Kidney (tissue), 22 donors: ENCODE measurements at places on chromosomes 13 and 19. TPM values are rescaled to one million over a fixed set of nuclear protein-coding genes. Genes with fewer than 3 reads are reported as not detected.

GRCh38 chr19:28862238-28862637, 350.7 kb downstream of the UQCRFS1 start:
- no peaks in the 10 kb centered on the region for H3K4me1 ChIP-seq
- no peak for DNase-seq
- H3K4me3 ChIP-seq = no peak overlapping the region
- H3K36me3 ChIP-seq = no peaks in the 10 kb centered on the region
- H3K27ac ChIP-seq = no peak overlapping the region
- no peaks in the 10 kb centered on the region for H3K27me3 ChIP-seq

- DNase-seq = no peak
- no peak overlapping the region for H3K27ac ChIP-seq
- no peaks in the 10 kb centered on the region for H3K36me3 ChIP-seq
- H3K4me1 ChIP-seq = no peaks in the 10 kb centered on the region
- no peak overlapping the region for H3K4me3 ChIP-seq
Observed at GRCh38 chr19:6260912-6261650, 18.7 kb downstream of the MLLT1 start.

DNA sequence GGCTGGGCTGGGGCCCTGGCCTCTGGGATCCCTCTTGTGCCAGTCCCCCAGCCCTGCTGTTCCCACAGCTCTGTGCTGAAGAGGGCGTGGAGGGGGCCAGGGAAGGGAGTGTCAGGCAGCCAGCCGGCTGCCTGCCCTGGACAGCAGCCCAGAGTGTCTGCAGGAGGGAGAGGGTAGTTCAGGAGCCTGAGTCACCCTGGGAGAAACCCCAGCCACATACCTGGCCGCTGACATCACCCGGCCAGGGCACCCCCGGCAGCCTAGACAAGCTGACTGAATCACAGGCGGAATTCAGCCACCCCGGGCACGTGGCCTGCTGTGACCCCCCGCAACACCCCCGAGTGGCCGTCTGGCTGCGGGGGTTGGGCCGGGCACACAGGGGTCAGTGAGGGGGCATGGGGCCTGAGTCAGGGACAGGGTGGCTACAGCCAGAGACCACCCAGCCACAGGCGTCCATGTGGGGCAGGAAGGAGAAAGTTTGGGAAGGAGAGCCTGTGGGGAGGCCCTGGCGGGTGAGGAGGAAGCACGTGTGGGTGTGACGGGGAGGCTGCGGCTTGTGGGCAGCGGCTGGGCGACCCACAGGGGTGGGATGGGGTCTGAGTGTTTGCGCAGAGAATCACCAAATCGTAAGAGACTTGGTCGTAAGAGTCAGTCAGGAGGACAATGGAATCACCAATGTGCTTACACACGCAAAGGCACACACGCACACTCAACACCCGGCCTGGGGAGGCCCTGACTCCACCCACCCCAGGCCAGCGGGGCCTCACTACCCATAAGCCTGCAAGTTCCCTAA, 11.9 kb upstream of the FOSB start:
- peaks cover 17% of the 10 kb centered on the region for H3K4me1 ChIP-seq
- no peaks in the 10 kb centered on the region for H3K36me3 ChIP-seq
- H3K4me3 ChIP-seq = no peak overlapping the region
- peak overlapping the region; percentile 87 for H3K27ac ChIP-seq

- H3K27me3 ChIP-seq = no peaks in the 10 kb centered on the region
- DNase-seq = no peak
- H3K27ac ChIP-seq = no peak overlapping the region
Observed at GRCh38 chr13:19742643-19743042, 40.1 kb downstream of the PSPC1 start.

- DNase-seq = no peak
- H3K27ac ChIP-seq = no peak overlapping the region
- no peak overlapping the region for H3K4me3 ChIP-seq
- H3K36me3 ChIP-seq = peaks cover 5% of the 10 kb centered on the region
- peaks cover 2% of the 10 kb centered on the region for H3K4me1 ChIP-seq
Observed at GRCh38 chr19:17725422-17726078, 6.3 kb downstream of the MAP1S start.

The CPB2 gene
- total RNA-seq = not detected

GRCh38 chr13:32581177-32581786, 5.0 kb upstream of the PDS5B start:
- no peak overlapping the region for H3K4me3 ChIP-seq
- H3K27me3 ChIP-seq = no peaks in the 10 kb centered on the region
- H3K27ac ChIP-seq = no peak overlapping the region
- H3K4me1 ChIP-seq = peaks cover 4% of the 10 kb centered on the region

- no peaks in the 10 kb centered on the region for H3K4me1 ChIP-seq
- peaks cover 15% of the 10 kb centered on the region for H3K36me3 ChIP-seq
- H3K27me3 ChIP-seq = no peaks in the 10 kb centered on the region
- no peak for DNase-seq
- H3K27ac ChIP-seq = no peak overlapping the region
- no peak overlapping the region for H3K4me3 ChIP-seq
Observed at GRCh38 chr13:95714142-95714832, 37.3 kb downstream of the DNAJC3 start.

The C1QTNF9 gene
- total RNA-seq = 0.25 TPM

The SKA3 gene
- total RNA-seq = 1.9 TPM

GRCh38 chr13:110377826-110378201, 70.7 kb downstream of the COL4A2 start:
- H3K27me3 ChIP-seq = no peaks in the 10 kb centered on the region
- peaks cover 3% of the 10 kb centered on the region for H3K4me1 ChIP-seq
- no peak for DNase-seq
- H3K27ac ChIP-seq = no peak overlapping the region
- H3K4me3 ChIP-seq = no peak overlapping the region

DNA sequence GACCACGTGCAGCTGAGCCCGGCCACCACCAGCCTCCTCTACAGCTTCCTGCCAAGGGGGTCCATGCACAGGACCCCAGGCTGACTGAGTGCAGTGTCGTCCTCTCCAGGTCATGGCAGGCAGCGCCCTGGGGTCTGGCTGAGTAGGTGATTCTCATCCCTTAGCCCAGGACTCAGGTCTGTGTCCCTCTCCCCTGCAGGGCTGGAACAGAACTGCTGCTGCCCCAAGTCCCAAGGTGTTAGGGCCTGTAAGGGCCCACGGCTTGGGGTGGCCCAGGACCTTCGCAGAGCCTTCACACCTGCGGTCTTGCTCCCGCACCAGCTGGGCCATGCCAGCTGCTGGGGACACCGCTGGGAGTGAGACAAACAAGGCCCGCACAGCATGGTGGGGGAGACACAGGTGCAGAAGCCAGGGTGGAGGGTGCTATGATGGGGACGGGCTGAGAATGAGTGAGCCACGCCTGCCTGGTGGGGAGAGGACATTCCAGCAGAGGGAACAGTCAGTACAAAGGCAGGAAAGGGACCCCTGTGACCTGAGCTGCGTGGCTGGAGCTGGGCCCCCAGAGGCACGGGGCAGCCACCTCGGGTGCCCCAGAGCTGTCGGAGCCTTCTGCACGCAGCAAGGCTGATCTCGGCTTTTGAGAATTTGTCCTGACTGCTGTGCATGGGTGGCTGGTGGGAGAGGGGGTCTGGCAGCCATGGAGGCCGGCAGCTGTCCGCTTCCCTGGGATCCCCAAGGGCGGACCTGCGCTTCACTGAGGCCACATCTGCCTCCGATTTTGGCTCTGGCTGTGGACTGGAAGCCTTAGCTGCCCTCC, 11.9 kb downstream of the PLEKHF1 start:
- no peaks in the 10 kb centered on the region for H3K27me3 ChIP-seq
- no peak overlapping the region for H3K27ac ChIP-seq
- no peak for DNase-seq
- H3K4me1 ChIP-seq = no peaks in the 10 kb centered on the region
- no peaks in the 10 kb centered on the region for H3K36me3 ChIP-seq

DNA sequence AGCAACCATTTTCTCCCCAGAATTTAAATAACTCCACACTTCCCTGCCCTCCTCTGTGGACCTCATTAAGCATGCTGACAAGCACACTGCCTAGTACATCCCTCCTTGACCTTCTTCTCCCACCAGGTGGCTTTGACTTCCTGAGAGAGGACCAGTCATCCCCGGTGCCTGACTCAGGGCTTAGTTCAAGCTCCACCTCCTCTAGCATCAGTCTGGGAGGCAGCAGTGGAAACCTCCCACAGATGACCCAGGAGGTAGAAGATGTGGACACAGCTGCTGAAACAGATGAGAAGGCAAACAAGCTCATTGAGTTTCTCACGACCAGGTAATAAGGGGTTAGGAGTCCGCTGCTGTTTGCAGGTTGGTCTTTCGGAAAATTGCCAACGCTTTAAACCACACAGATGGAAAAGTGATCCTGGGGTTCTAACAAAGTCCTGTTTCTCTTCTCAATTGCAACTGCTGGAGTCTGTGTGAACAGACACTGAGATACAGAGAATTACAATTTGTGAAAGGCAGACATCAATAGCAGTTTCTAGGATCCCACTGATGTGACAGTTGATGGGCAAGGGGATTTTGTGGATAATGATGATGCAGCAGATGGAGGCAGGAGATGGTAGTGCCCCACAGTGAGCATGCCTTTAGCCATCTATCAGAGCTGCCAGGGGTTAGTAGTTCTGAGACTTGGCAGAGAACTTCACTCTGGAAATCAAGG, 86.7 kb downstream of the ZAR1L start:
- H3K27ac ChIP-seq = no peak overlapping the region
- H3K4me3 ChIP-seq = no peak overlapping the region
- no peaks in the 10 kb centered on the region for H3K4me1 ChIP-seq
- DNase-seq = peak; percentile 45
- H3K27me3 ChIP-seq = no peaks in the 10 kb centered on the region

The ZNF837 gene
- total RNA-seq = 5.0 TPM

The GPR18 gene
- 0.88 TPM for total RNA-seq
